Fibroblast of lung (primary cell): ENCODE measurements at places on chromosomes 7 and 10.

GRCh38 chr7:47950714-47951113, 2.4 kb upstream of the PKD1L1 start:
- no peak for DNase-seq

DNA sequence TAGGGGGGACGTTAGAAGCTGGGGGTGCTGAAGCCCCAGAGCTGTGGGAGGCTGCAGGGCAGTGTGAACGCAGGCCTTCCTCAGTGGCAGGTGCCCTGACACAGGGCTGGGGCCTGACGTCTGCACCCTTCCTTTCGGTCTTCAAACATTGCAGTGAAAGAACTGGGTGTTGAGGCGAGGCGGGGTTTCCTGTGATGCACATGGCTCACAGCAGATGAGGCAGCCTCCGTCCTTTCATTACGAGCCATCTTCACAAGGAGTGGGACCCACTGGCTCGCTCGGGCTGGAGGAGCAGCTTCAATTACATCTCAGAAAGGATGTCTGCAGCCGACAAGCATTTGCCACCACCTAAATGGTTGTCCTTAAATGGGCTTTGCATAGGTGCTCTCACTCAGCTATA, 180.3 kb upstream of the SHH start:
- no peak for DNase-seq

GRCh38 chr10:47181052-47181849, 118.7 kb upstream of the GDF10 start:
- no peak for DNase-seq

GRCh38 chr10:44558521-44558920, 173.6 kb upstream of the CXCL12 start:
- peak; percentile 64 for DNase-seq

- no peak for DNase-seq
Observed at GRCh38 chr10:77415313-77415960, 222.2 kb downstream of the KCNMA1 start.

- DNase-seq, result no peak
Observed at GRCh38 chr10:125004571-125005311, 62.8 kb downstream of the ZRANB1 start.

- DNase-seq, result no peak
Observed at GRCh38 chr7:155993420-155994278, 181.4 kb upstream of the SHH start.

- DNase-seq, result no peak
Observed at GRCh38 chr10:97850446-97850845, 803 bp downstream of the GOLGA7B start.

DNA sequence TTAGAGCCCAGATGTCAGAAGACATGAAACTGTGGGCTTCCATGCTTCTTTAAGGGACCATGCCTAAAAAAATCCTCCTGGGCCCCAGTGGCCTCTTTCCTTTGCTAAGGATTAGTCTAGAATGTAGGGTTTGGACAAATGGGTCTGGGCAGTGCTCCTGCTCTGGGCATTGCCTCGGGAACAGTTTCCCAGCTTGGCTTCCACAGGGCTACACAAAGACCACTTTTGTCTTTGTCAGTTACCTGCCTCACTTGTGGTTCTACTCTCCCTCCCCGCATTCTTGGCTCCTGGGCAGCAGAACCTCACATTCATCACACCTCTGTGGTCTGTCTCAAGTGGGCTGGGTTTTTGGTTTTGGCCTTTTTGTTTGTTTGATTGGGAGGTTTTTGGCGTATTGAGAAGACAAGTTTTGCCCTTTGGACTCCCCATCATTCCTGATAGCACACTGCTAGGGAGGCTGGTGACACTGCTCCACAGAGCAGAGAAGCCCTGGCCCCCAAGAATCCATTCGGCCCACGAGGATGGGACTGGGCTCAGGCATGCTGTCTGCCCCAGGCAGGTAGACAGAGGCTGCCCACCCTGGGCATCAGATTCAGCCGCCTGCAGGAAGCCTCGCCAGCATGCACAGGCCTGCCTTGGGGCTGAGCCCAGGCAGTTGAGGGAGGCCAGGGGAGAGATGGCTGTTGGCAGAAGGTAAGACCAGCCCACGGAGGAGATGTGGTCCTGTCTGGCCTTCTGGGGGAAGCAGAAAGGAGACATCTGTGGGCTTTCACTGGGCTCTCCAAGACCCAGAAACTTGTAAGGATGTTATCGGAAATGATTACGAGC, 343.7 kb downstream of the WDR11 start:
- no peak for DNase-seq

DNA sequence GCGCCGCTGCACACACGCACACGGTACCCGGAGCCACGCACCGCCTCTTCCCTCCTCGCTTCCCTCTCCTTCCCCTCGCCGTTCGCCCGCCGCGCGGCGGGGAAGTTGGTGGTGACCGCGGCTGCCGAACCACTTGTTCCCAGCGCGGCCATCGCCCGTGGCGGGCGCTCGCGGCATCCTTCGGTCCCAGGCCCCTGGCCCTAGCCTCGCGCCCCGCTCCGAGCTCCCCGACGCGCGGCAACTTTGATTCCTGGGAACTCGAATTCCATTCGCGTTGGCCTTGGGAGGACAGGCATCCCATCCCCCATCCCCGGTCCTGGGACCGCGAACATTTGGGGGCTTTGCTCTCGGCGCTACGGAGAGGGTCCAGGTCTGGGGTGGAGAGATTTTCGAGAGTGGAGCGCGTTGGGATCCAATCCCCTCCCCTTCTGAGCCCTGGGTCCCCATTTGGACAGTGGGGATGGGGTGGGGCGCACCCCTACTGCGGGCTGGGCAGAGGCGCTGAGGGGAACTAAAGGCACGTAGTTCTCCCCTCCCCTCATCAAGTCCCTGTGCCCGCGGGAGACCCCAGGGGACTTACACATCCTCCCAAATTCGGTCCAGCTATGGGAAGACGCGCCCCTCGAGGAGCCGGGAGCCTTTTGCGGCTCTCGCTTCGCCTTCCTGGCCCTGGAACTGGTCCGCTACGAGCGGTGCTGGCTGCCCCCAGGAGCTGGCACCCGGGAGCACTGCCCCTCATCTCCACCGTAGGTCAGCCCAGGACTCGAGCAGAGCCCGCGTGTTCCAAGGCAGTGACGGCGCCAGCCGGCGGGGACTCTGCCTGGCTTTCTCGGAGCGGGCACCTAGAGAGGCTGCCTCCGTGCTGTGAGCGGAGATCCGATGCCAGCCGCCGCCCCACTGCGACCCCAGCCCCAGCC, 834 bp downstream of the CDH23 start:
- DNase-seq, result no peak

GRCh38 chr10:52316500-52316899, 2.4 kb downstream of the DKK1 start:
- DNase-seq, result no peak

DNA sequence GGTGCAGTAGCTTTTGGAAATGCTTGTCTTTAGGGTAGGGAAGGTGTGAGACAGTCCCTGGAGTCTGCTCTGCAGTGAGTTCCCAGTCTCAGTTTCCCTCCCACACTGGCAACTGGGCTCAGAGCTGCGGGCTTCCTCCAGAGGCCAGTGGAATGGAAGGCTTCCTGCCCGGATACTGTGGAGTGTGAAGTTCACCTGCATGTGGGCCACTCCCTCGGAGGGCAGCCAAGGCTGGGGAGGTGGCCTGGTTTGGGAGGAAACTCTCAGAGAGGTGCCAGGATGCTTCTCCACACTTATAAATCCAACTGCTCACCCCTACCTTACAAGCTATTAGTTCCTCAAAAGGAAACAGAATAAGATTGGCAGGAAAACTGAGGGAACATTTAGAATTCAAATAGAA, 18.1 kb upstream of the UBE2H start:
- DNase-seq, result no peak

DNA sequence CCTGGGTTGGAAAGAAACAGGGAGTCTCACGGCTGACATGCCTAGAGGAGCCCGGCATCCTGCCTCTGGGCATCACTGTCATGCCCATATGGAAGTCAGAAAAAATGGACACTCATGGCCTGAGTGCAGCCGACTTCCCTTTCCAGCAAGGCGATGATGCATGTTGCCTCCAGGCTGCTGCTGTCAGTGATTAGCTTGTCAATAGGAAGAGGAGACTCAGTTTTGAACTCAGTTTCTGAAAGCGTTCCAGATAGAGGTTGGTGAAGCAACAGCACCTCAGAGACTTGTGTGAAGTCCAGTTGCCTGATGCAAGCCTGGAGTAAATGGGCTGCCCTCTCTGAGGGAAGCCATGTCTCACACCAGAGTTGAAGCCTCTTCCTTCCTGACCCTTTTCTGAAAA, 148.4 kb downstream of the TPST1 start:
- DNase-seq, result peak; percentile 55

DNA sequence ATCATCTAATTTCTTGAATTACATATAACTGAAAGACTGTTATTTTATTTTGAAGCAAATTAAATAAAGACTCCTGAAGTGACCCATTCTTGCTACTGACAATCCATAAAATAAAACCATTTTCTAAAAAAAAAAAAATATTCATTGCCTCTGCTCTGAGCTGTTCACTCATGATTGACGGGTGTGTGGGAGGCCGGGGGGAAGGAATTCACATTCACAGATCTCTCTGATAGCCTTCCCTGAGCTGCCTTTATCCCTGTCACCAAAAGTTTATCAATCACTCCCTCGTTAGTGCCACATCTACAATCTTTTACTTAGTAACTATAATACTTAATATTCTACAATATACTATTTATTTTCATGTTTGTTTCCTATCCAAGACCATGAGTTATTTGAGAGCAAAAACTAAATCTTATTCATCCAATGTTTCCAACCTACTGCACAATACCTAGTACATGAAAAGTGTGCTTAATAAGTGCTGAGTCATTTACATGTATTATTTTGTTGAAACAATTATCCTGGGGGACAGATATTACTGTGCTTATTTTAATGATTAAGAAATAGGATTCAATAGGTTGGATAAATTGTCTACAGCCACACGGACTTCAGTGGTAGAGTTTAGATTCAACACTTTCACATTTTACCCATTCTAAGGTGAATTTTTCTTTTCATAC, 618.7 kb downstream of the PHTF2 start:
- no peak for DNase-seq

DNA sequence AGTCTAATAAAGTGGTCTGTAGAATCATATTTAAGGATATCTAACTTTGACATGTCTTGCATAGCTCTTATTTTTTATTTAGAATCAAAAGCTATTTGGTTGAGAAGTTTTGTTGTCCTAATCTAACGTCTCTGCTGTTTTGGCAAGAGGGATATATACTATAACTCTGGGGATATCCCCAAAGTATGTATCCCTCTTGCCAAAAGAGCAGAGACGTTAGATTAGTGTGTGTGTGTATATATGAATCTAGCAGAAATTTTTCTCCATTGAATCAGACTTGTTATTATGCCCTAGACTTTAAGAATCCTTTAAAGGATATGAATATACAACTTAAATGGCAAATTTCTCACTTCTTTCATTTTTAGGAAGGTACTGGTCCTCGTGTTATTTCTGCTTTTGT, 9.6 kb downstream of the SMC3 start:
- peak; percentile 31 for DNase-seq

DNA sequence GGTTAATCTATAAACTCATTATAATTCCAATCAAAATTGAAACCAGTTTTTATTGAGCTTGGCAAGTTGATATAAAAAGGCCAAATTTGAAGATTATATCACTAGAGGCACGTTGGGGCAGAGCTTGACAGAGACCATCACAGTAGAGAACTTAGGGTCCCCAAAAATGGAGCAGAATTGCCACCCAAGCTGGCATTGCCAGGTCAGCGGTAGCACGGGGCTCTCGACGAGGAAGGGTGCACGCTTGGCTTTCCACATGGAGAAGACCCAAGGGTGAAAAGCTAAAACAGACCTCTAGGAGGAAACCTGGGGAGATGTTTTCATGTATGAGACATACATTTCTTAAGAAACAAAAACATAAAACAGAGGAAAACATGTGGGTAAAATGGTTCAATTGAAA, 4.3 kb upstream of the JAKMIP3 start:
- DNase-seq, result no peak

GRCh38 chr7:47217570-47218360, 364.1 kb downstream of the TNS3 start:
- DNase-seq, result no peak

DNA sequence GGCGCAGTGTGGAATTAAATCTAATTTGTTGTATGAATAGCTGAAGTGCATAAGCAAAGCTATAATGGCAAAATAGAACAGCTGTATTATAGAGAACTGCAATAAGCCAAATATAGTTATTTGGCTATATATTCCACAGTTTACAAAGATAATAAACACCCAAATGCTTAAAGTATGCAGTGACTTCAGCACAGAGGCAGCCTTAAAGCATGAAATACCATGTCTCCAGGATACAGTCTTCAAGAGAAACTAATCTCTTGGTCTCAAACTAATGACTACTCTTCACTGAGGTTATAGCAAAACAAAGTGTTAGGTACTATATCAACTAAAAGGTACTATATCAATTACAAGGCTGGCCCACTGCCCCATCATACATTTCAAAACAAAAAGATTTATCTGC, 48.0 kb downstream of the NT5C2 start:
- DNase-seq, result peak; percentile 71

GRCh38 chr7:37999673-38000072, 79.2 kb downstream of the EPDR1 start:
- peak; percentile 7 for DNase-seq

- peak; percentile 93 for DNase-seq
Observed at GRCh38 chr10:62582804-62583208, 208.6 kb downstream of the ZNF365 start.

GRCh38 chr7:129412501-129412900, 21.7 kb upstream of the STRIP2 start:
- no peak for DNase-seq

- peak; percentile 54 for DNase-seq
Observed at GRCh38 chr7:48161407-48162125, 9.7 kb upstream of the ABCA13 start.

GRCh38 chr10:127735723-127736221, 1.2 kb upstream of the FOXI2 start:
- no peak for DNase-seq

- no peak for DNase-seq
Observed at GRCh38 chr10:94583124-94583523, 37.5 kb downstream of the HELLS start.

DNA sequence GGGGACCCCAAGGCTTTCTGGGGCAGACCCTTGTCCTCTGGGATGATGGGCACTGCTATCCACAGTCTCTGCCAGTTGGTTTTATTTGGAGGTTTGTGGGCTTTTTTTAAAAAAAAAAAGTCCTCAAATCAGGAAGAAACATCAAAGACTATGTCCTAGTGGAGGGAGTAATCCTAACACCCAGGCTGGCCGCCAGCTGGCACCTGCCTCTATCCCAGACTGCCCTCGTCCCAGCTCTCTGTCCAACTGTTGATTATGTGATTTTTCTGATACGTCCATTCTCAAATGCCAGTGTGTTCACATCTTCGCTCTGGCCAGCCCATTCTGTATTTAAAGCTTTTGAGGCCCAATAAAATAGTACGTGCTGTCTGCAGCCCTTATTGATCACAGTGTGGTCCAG, 61.0 kb upstream of the LRRC4 start:
- DNase-seq, result no peak

DNA sequence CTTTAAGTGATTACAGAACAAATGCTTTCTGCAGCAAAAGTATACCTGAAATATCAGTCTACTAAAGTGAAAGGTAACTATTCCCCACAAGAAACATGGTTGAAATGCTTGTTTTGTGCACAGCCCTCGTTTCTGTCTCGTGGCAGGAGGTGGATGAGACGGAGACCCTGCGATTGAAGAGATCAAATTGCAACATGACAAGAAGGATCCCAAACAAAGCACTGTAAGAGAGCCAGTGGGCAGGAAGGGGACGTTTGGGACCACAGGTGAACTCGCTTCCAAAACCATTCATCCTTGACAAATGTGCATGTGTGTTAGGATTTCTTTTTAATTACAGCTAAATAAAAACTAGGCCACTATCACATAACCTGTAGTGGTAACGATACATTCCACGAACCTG, 192.6 kb downstream of the CCSER2 start:
- DNase-seq, result no peak

- no peak for DNase-seq
Observed at GRCh38 chr10:10438335-10439100, 579.2 kb upstream of the CELF2 start.
